ENCODE measurements at places on chromosomes 6 and 20.

GRCh38 chr6:14273191-14273590 is 155.6 kb downstream of the CD83 start:
- no peak for DNase-seq

DNA sequence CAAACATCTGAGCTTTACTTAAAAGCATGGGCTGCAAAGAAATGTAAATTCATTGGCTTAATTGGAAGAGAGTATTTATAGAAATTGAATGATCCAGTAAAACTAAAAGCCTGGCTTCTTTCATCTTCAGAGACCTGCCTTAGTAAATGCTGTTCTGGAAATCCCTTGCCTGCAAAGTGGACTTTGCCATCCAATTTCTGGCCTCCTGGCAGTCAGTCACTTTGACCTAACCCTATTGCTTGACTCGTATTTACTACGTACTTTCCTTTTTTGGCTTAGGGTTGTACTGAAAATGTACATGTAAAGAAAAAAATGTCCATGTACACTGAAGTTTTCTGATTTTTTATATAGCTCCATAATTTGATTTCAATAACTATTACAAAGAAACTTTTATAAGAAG is 47.1 kb downstream of the E2F3 start:
- DNase-seq = no peak

DNA sequence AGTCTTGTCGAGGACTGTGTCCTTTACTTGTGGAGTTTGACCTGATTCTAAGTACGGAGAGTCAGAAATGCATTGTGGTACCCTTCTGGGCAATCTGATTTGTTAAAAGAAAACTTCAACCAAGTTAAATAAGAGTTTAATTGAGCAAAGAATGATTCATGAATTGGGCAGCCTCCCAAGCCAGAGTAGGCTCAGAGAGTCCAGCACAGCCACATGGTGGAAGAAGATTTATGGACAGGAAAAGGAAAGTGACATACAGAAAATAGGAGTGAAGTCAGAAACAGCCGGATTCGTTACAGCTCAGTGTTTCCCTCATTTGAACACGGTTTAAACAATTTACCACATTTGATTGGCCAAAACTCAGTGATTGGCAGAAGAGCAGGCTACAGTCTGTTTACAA is 329.2 kb downstream of the DHX35 start:
- DNase-seq = no peak

DNA sequence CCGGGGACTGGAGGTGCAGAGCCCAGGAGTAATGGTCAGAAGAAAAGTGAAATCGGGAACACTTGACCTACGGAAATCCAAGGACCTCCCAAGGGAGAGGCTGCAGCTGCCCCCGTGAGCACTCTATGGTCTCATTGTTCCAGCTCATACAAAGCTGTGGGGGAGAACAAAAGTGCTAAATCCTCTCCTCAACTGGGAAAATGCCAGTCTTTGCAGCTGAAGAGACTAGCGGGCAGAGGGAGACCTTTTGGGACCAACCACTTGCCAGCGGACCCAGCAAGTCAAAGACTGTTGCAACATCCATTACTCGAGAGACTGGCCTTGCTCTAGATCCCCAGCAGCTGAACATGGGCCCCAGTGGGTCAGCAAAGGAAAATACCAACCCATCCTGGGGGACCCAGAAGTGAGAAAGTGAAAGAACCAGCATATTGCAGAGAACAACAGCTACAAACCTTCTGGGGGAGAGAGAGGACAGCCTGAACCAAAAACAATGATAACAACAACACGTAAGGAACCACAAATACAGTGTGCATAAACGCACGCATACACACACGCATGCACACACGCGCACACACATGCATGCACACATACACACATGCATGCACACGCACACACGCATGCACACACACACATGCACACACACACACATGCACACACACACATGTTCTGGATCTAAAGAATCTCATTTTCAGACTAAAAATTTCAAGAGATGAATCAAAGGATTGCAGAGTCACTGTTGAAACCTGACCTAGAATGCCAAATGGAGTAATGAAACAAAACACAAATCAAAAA is 24.7 kb upstream of the ELMO2 start:
- no peak for DNase-seq

DNA sequence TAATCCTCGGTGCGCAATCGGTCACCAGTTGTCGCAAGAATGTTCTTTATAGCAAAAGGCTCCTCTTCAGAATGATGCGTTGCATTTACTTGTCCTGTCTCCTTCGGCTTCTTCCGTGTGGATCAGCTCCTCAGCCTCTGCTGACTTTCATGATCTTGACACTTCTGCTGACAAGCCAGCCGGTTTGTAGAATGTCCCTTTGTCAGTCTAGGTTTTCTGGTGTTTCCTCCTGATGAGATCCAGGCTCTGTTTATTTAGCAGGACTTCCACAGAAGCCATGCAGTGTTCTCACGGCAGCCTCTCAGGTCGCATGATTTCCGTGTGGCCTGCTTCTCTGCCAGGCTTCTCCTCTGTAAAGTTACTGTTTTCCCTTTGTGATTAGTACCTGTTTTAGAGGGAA is 66.9 kb downstream of the STX11 start:
- DNase-seq = no peak

DNA sequence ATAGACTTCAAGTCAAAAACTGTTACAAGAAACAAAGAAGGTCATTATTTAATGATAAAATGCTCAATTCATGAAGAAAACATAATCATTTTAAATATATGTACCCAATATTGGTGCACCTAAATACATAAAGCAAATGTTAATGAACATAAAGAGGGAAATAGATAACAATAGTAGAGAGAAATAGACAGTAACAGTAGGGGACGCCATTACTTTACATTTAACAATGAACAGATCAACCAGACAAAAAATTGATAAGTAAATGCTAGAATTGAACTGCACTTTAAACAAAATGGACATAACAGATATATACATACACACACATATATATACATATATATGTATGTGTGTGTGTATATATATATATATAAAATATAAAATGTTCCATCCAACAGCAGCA is 37.4 kb downstream of the IL22RA2 start:
- no peak for DNase-seq

- no peak for DNase-seq
These were observed 38.6 kb downstream of the DNAH8 start for GRCh38 chr6:38753707-38754106.

All from stimulated activated CD4-positive, alpha-beta T cell treated with anti-CD3 and anti-CD28 coated beads, Interleukin-2, amount 100 ng/mL, for 24 hours (primary cell).